ENCODE measurements at places on chromosomes 7 and 10.
A peak's percentile ranks its signal among the peaks of the same experiment; 100 is the strongest.

GRCh38 chr7:124205526-124205925, 172.7 kb upstream of the TMEM229A start:
- no peak for DNase-seq

DNA sequence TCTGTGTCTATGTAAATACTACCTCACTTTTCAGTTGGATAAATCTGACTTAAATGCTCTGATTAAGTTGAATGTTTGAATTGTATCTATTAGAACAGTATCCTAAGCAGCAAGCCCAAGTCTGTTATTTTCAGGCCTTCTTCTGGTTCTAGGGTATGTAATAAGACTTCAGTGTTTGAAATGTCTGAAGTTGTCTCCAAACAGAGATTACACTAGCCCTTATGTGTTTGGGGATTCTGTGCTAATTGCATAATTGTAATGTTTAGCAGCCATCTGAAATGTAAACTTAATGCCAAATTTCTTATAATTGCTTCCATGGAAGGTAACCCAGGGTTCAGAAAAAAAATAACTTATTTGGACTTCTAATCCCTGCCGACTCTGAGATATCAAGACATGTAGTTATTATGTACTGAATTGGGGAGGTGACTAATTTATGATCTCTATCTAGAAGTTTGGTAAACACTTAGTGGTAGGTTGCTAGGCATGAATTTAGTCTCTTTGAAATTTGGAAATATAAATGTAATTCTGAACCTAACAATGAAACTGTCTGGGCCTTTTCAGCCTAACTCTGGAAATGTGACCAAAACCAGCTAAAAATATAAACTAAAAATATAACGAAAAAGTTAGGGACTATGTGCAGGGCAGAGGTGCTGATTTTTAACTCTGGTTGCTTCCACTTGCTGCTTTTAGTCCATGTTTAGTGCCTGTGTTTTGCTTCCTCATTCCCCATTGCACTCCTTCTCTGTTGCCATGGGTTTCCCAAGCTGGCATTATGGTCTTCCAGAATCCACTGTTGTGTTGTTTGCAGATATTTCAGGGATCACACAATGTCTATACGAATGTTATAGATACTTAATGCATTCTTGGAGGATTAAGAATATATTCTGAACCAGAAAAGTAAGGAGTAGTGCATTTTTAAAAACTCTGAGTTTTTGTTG, 54.8 kb downstream of the MCU start:
- no peak for DNase-seq

DNA sequence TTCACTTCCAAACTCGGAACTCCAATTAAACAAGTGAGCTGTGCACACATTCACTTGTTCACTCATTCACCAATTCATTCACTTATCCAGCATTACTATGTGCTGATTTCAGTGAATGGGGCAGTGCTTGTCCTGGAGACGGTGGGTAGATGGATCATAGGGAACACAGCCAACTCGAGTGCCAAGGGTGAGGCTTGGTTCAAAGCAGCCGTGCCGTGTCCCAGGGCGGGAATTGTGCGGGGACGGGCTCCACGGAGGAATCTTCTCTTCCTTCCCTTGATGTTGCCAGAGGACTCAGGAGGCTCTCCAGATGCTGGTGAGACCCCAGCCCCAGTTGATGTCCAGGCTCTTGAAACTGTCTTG, 2.9 kb downstream of the SH2D4B start:
- no peak for DNase-seq

- DNase-seq, result no peak
Measured at GRCh38 chr10:87101996-87102395, 7.0 kb downstream of the SHLD2 start.

GRCh38 chr10:27388761-27389399, 115.2 kb upstream of the RAB18 start:
- DNase-seq, result no peak

DNA sequence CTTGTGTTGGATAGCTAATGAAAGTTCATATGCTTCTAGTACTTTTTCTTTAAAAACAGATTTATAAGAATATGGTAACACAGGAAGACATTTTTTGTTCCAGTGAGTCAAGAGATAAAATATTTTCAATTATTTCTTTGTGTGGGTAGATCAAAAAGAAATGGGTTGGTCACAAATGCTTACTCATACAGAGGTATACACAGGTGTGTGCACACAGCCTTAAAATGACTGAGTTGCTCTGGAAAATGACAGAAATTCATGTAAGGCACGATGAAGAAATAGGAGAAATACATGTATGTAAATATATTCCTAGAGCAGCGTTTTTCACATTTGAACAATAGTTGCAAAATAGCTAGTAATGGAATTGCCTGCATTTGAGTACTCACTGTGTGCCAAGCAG, 66.0 kb downstream of the ST7 start:
- no peak for DNase-seq

GRCh38 chr10:44958196-44958897, 1.3 kb upstream of the RASSF4 start:
- DNase-seq, result no peak

DNA sequence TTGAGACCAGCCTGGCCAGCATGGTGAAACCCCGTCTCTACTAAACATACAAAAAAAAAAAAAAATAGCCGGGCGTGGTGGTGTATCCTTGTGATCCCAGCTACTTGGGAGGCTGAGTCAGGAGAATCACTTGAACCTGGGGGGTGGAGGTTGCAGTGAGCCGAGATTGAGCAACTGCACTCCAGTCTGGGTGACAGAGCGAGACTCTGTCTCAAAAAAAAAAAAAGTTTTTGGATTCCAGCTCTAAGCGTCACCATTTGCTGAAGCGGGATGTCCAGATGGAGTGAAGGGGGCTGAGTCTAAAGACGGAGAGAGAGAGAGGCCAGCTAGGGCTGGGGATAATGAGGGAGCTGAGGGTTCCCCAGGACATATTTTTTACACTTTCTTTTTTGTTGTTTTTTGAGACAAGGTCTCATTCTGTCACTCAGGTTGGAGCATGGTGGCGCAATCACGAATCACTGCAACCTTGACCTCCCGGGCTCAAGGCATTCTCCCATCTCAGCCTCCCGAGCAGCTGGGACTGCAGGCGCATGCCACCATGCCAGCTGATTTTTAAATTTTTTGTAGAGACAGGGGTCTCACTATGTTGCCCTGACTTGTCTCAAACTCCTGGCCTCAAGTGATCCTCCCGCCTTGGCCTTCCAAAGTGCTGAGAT, 9.4 kb upstream of the HK1 start:
- DNase-seq, result no peak

DNA sequence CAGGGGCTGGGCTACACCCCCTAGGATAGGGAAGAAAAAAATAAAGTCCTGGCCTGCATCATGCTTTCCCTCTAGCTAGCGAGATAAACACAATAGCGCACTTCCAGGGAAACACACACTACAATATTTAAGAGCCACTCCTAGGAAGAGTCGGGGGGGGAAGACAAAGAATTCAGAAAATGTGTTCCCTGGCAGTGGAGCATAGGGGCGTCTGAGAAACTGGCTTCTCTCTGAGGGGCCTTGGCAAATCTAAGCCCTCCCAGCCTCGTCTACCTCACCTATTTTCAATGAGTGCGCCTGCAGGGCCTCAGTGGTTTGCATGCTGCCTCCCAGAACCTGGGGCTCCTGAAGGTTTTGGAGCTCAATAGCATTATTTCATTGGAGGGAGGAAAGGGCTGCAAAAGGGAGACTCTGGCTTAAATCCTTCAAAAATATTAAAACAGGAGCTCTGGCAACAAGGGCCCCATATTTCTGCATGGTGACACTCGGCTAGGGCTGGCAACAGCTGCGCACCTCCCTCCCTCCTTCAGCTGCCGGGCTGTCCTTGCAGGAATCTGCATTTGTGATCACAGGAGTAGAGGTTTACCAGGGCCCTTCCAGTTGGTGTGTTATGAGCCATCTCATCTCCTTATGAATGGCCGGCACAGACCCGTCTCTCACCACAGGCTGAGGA, 10.8 kb downstream of the ANXA11 start:
- DNase-seq, result peak; percentile 25

Measured in neural progenitor cell (in vitro differentiated cells).